ENCODE measurements at places on chromosomes 2 and 18.

DNA sequence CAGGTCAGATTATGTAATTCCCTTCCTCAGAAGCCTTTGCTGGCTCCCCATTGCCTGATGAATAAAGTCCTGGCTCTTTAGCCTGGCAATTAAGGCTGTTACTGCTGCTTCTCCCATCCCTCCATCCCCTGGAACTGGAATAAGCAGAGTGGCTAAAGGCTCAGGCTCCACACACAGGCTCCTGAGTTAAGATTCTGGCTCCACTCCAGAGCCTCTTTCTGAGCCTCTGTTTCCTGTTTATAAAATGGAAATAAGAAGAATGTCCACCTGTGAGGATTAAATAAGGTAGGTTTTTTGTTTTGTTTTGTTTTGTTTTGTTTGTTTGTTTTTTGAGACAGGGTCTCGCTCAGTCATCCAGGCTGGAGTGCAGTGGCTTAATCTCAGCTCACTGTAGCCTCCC is 50.0 kb downstream of the ZFP36L2 start:
- no peak for DNase-seq

- no peak for DNase-seq
These were observed 689 bp downstream of the RPRD1A start for GRCh38 chr18:36066686-36067054.

DNA sequence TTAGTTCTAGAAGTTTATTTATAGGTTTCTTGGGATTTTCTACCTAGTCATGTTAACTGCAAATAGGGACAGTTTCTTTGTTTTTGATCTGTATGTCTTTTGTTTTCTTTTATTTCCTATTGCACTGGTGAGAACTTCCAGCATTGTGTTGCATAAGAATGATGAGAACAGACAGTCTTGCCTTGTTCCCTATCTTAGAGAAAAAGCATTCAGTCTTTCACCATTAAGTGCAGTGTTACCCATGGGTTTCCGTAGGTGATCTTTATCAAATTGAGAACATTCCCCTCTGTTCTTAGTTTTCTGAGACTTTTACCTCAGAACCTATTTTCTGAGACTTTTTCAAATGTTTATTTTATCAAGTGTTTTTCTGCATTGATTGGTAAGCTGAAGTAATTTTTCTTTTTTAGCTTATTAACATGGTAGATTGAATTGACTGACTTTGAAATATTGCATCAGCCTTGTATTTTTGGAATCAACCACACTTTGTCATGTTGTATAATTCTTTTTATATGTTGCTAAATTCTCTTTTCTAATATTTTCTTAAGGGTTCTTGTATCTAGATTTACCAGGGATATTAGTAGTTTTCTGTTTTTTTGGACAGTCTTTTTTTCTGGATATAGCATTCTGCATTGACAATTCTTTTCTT is 17.2 kb downstream of the MFSD6 start:
- no peak for DNase-seq

DNA sequence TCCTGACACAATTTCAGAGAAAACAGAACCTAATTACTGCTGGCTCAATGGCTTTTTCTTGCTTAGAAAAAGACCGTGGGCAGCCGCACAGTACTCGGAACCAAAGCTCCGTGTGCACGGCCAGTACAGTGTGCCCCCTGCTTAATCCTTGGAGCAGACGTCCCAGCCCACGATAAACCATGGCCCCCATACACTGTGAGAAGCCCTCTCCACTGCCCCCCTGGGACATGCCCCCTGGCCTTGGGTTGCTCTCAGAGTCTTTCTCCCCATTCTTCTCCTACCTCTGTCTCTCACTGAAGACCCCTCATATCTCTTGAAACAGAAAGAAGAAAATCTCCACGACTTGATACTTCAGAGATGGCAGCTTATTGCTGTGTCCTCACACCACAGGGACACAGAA is 44.0 kb downstream of the CYP26B1 start:
- no peak for DNase-seq

- no peak for DNase-seq
These were observed 20.5 kb upstream of the TET3 start for GRCh38 chr2:73964223-73964622.

- no peak for DNase-seq
These were observed 162.7 kb downstream of the FSHR start for GRCh38 chr2:48991415-48992131.

- DNase-seq, result no peak
These were observed 42.7 kb upstream of the RND3 start for GRCh38 chr2:150530168-150530567.

DNA sequence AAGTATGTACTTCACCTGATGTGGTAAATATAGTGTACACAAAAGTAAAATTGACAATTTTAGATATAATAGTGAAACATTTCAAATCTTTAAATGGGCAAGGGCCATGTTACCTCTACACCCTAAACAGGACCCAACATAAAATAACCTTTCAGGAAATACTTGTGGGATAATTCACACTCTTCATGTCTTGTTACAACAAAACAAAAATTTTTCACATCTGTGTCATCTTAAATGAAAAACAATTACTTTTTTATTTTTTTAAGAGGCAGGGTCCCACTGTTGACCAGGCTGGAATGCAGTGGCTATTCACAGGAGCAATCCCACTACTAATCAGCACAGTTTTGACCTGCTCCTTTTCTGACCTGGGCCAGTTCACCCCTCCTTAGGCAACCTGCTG is 42.1 kb downstream of the SRBD1 start:
- no peak for DNase-seq

DNA sequence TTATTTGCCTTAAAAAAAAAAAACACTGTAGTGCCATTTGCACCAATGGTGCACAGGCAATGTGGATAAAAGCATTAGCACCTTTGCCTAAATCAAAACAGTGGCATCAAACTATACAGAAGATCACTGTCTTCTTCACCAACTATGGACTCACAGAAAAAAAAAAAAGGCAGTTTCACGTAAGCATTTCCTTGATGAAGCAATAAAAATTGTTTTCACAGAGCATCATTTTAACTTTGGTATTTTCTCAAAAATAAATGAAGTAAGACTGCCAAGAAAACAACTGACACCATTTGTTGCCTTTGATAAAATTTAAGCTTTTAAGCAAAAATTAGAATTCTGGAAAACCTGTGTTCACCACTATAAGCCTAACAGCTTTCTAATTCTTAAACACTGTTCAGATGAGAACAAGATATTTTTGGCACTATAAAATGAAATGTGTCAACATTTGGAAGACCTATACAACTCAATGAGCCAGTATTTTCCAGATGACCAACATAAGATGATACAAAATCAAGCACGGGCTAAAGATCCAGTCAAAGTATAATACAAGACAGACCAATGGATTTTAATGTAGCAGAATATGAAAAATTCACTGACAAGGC is 21.1 kb downstream of the METTL8 start:
- DNase-seq, result no peak

DNA sequence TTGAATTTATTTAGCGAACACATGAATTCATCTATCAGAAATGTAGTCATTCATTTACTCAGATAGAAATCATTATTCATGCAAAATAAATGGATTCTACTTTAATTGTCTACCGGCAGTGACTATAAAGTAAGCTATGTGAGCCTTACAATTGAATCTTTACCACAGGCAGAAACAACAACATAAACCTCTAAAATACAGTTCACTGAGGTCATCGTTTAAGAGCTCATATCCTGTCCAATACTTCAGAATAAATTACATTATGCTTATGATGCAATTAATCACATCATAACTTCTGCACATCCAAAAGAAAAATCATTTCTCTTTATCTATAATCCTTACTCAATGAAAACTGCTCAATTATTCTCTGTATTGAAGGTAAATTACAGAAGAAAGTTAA is 244.7 kb downstream of the HNMT start:
- no peak for DNase-seq

GRCh38 chr18:2412281-2412680 is 159.0 kb downstream of the METTL4 start:
- DNase-seq, result no peak

GRCh38 chr2:176390276-176391147 is 121.3 kb downstream of the MTX2 start:
- no peak for DNase-seq

- DNase-seq, result no peak
These were observed 112.4 kb upstream of the WDR75 start for GRCh38 chr2:189328848-189329245.

DNA sequence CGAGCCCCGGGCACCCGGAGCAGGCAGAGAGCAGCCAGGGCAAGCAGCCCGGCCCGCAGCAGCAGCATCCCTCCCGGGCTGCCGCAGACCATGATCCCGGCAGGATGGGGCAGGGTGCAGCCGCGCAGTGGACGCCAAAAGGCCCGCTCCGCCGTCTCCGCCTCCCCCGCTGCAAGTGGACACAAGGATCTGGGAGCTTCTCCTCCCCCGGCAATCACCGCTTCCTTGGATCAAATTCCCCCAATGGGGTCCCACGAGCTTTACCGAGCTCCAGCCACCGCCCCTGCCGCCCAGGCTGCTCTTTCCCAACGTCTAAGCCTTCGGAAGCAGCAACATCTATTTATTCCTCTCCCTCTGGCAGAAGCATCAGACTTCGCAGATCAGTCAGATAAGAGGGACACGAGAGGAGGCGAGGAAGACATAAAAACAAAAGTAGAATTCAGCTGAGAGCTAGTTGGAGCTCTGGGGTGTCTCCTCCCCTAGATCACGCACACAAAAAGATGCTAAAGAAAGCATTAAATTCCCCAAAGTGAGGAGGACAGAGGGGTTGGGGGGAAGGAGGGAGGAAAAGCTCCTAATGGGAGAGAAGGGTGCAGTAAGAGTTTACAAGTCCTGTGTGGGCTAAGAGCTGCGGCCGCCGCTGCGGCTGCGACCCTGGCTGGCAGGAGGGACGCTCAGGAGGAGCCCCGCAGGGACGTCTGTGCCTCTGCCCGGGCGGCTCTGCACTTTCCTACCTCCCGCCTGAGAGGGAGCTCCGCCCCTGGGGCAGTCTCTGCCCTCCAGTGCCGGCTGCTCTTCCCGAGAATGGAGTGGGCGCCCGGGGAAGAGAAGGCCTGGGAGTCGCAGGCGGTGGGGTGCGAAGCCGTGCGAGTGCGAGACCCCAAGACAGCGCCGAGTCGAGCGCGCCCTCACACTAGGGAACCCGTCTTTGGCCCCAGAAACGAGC is at the start of gene FRZB:
Gene FRZB (minus strand): TSS at position 177 of the 946 bp plus-strand sequence. CDS start 85 bp downstream, at position 92.
- no peak for DNase-seq

DNA sequence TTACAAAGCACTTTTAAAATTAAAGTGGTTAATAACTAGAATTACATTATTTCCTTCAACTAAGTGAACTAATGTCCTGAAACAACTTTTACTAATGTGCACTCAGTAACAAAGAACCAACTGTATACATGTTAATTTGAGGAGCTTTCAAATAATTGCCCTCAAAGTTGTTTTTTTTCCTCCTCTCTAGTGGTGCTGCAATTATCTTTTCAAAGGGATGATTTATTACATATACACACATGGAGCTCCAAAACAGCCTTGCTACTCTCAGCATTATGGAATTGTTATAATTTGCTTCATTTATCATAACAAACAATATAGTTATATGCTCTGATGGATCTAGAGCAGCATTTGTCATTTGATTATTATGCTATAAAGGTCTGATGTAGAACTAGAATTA is 246.3 kb upstream of the RASGRP3 start:
- no peak for DNase-seq

- no peak for DNase-seq
These were observed 59.2 kb downstream of the PTPRM start for GRCh38 chr18:7626175-7626921.

- DNase-seq, result no peak
These were observed 15.4 kb downstream of the TEX51 start for GRCh38 chr2:126913881-126914615.

GRCh38 chr2:37287966-37288365 is 36.7 kb downstream of the PRKD3 start:
- DNase-seq, result no peak

DNA sequence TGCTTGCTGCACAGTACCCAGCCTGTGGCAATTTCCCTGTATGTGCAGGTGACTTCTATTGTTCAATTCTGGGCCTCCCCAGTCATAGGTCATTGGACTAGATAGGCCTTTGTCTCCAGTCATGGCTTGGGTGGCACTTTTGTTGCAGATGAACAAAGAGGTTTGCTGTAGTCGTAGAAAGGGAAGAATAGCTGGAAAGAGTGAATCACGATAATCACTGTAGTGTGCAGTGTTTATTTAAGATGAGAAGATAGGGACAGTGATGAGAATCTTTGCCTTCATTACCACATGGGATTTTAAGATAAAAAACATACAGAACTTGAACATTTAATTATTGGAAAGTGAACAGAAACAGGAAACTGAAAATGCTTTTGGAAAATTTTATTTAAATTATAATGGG is 156.1 kb upstream of the CYRIA start:
- DNase-seq, result no peak

GRCh38 chr2:27871802-27872201 is 18.4 kb downstream of the RBKS start:
- DNase-seq, result no peak

- DNase-seq, result no peak
These were observed 285.9 kb downstream of the MTX2 start for GRCh38 chr2:176555112-176555511.

- DNase-seq, result no peak
These were observed 72.3 kb upstream of the PSME4 start for GRCh38 chr2:54042897-54043620.

- DNase-seq, result no peak
These were observed 2.1 kb upstream of the PPP1CB start for GRCh38 chr2:28749526-28749925.

DNA sequence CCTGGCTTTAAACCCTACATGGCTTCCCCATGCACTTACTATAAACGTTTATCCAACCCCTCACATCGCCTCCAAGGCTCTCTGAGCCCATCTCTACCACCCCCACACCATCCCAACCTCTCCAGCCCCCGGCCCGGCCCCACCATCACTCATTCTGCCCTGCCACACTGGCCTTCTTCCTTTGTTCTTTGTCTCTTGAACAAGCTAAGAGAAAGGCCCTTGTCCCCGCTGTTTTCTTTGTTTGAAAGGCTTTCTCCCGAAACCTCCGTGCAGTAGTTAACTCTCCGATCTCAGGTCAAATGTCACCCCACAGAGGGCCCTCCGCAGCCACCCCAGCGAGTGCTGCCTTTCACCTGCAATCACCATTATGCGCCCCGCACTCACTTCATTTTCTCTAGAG is 100.4 kb downstream of the AFF3 start:
- DNase-seq, result no peak

DNA sequence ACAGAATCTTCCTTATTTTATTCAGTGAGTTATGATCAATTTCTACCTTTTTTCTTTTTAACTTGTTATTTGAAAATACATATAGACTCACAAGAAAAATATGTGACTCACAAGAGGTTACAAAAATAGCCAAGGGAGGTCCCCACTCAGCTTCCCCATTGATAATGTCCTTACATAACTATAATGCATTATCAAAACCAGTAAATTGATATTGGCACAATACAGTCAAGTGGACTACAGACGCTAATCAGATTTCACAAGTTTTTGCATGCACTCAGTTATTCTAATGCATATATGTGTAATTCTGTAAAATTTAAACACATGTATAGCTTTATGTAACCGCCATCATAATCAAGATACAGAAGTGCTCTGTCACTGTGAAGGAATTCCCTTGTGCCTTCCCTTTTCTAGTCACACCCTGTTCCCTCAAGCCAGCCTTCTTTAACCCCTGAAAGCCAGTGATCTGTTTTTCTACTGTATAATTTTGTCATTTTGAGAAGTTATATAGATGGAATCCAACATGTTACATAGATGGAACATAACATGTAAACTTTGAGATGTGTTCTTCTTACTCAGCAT is 118.4 kb downstream of the ALMS1 start:
- DNase-seq, result no peak

- no peak for DNase-seq
These were observed 250.5 kb upstream of the SKOR2 start for GRCh38 chr18:47501946-47502345.

GRCh38 chr2:133636287-133636686 is 68.0 kb upstream of the NCKAP5 start:
- no peak for DNase-seq
